ENCODE measurements at places on chromosomes 4 and X. TPM values are rescaled to one million over a fixed set of nuclear protein-coding genes. Genes with fewer than 3 reads are reported as not detected.
A peak's percentile ranks its signal among the peaks of the same experiment; 100 is the strongest.

MXRA5 gene
- 2.0 TPM for total RNA-seq

CT45A1 gene
- total RNA-seq = not detected

ZGRF1 gene
- total RNA-seq = 2.7 TPM

MAMLD1 gene
- total RNA-seq = 1.8 TPM

HOPX gene
- total RNA-seq = 21.3 TPM

DNA sequence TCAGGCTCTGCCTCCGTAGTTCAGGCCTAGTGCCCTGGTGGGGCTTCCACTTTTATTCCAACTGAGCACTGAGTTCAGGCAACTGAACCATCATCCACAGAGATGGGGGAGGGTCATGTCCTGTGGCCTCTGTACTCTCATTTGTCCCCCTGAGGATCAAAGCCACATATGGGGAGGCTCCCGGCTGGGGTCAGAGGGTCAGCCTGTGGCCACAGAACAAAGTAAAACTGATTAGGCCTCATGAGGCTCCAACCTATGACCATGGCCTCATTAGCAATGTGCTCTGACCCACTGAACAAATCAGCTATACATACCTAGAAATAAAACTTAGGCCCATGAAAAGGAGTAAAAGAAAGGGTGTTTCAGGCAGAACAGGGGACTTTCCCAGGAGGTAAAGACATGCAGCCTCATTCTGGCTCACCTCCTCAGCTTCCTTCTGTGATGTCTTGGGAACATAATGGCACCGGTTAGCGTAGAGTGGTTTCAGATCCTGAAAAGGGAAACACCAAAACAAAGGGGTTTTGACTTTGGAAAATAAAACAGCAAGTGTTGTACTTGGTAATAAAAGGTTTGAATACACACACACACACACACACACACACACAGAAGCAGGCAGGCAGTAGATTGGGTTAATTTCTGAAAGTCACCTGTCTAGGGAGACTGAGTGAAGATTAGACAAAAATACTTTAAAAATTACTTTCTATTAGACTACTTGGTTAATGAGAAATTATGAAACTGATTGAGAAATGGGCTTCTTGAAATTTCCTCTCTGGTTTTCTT is 24.3 kb downstream of the TMEM255A start:
- DNase-seq = no peak
- no peaks in the 10 kb centered on the region for H3K36me3 ChIP-seq

DNA sequence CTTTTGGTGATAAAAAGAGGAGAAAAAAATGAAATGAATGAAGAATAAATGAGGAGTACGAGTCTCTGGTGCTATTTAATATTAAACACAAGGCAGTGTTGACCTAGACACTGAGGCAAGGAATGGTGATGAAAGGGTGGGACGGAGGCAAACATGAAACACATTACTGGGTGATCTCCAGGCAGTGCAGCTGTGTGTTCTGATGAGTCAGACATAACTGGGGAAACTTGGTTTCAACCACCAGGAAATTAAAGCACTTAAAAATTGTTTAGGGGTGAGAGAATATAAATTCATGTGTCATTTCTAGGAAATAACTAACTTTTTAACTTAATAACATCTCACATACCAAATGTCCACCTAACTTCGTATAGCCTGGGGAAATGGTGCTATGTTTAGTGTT is 19.7 kb upstream of the CXCL6 start:
- no peaks in the 10 kb centered on the region for H3K27me3 ChIP-seq
- H3K36me3 ChIP-seq = no peaks in the 10 kb centered on the region
- no peak for DNase-seq
- H3K4me1 ChIP-seq = no peaks in the 10 kb centered on the region

GRCh38 chrX:16196829-16197228 is 29.5 kb downstream of the MAGEB17 start:
- no peak overlapping the region for H3K27ac ChIP-seq
- H3K4me1 ChIP-seq = no peaks in the 10 kb centered on the region
- no peaks in the 10 kb centered on the region for H3K36me3 ChIP-seq

DNA sequence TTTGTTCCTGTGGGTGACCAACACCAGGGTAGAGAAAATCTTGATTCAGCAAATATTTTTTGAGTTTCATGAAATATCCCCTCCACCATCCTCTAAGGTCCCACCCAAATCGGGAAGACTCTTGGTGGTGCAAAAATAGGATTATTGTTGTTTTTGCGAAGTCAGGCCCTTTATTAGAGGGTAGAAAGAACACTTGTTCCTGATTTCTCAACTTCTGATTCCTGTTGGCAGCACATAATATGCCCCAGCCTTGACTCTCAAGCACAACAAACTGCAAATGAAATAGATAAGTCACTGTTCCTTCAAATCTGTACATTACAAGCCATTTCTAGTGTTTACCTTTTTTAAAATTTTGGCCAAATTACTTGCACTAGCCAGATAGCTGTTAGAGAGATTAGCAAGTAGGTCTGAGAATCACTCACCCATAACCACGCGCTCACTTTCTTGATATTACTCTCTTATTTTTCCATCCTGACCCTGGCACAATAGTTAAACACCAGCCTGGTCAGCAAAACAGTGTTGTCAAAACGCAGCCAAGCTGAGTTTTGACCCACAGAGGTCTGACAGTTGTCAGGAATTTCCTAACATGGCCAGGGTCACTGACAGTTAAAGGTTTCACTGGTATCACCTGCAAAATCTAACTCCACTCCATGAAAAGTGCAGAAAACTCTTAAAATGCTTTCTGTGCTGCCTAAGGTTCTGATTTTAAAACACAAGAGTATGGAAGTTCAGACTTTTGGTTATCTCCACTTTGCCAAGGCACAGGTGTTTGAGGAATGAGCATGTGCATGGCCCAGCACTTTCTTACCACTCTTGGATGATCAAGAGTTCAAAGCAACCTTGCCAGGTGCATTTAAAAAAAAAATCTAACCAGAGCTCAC is 69.8 kb downstream of the RBM47 start:
- H3K27ac ChIP-seq = peak overlapping the region; percentile 37
- H3K27me3 ChIP-seq = peaks cover 9% of the 10 kb centered on the region
- no peaks in the 10 kb centered on the region for H3K4me1 ChIP-seq
- no peaks in the 10 kb centered on the region for H3K36me3 ChIP-seq
- DNase-seq = no peak
- no peak overlapping the region for H3K4me3 ChIP-seq

DNA sequence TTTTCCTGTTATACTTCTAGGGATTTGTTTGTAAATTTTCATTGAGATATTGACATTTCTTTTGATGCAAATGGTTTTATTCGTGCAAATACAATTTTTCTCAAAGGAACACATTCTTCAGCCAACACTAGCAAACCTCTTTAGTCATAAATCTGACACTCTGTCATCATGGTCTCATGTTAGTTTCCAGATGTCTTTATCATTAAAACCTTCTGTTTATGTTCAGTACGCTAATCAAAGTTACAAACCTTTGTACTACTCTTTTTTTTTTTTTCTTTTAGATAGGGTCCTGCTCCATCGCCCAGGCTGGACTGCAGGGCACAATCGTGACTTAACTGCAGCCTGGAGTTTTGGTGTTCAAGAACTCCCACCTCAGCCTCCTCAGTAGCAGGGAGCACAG is 7.1 kb downstream of the SLC25A31 start:
- no peak for DNase-seq
- no peaks in the 10 kb centered on the region for H3K4me1 ChIP-seq
- no peaks in the 10 kb centered on the region for H3K36me3 ChIP-seq
- no peak overlapping the region for H3K4me3 ChIP-seq
- no peak overlapping the region for H3K27ac ChIP-seq

DNA sequence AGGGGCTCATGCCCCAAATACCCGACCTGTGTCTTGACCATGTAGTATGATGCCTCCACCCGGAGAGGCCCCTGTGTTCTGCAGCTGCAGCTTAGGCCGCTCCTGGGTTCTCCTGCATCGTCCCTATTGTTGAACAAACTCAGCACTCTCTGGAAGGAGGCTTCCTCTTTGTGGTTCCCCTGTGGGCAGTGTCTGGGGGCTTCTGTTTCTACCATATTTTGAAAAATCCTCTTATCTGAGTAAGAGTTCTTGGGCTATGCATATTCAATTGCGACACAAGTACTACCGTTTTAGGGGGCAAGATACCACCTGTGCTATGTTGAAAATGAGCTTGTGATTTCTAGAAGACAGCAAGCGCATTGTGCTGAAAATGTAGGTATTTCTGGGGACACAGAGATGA is 276.6 kb downstream of the DHRSX start:
- no peaks in the 10 kb centered on the region for H3K4me1 ChIP-seq
- no peak overlapping the region for H3K27ac ChIP-seq
- peaks cover 55% of the 10 kb centered on the region for H3K36me3 ChIP-seq
- no peak overlapping the region for H3K4me3 ChIP-seq
- no peak for DNase-seq
- H3K27me3 ChIP-seq = no peaks in the 10 kb centered on the region

- H3K27ac ChIP-seq = no peak overlapping the region
- H3K27me3 ChIP-seq = peaks cover 44% of the 10 kb centered on the region
- no peaks in the 10 kb centered on the region for H3K36me3 ChIP-seq
These were observed 76.6 kb downstream of the F11 start for GRCh38 chr4:186342582-186342981.

DNA sequence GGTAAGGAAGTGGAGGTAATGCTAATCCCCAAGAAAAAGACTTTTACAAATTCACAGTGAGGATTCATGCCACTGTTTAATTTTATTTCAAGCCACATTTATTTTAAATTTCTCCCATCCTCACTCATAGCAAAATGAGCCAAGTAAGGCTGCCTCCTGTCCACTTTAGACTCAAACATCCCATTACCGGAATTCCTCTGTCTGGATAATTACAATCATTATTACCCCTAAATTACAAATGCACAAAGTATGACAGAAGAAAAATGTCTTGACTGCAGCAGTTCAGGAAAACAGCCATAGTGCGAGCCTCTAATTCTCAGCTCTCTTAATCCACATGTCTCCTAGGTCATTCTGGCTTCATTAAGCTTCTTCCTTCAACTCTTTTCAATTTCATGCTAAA is 57.0 kb downstream of the MAPK10 start:
- DNase-seq = no peak
- H3K27me3 ChIP-seq = no peaks in the 10 kb centered on the region
- no peaks in the 10 kb centered on the region for H3K4me1 ChIP-seq
- H3K27ac ChIP-seq = no peak overlapping the region

- no peak overlapping the region for H3K4me3 ChIP-seq
- H3K27ac ChIP-seq = no peak overlapping the region
- no peaks in the 10 kb centered on the region for H3K4me1 ChIP-seq
- H3K27me3 ChIP-seq = no peaks in the 10 kb centered on the region
These were observed 122.0 kb downstream of the CT47B1 start for GRCh38 chrX:120753413-120754251.
